ENCODE measurements at places on chromosomes 1 and 21.

DNA sequence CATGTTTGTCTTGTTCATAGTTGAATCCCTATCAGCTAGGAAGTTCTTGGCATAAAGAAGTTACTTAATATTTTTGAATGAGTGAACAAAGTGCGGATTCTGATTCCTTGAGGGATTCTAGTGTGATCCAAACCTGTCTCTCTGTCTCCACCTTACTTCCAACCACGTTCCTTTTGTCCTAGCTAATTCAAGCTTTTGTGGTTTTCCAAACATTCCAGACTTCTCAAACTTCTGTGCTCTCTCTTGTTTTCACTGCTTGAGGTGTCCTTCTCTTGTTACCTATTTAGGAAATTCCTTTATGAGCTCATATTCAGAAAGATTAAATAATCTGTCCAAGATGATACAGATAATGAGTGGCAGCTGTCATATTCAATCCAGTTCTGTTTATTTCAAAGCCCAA is 353.2 kb downstream of the PTBP2 start:
- DNase-seq, result no peak

DNA sequence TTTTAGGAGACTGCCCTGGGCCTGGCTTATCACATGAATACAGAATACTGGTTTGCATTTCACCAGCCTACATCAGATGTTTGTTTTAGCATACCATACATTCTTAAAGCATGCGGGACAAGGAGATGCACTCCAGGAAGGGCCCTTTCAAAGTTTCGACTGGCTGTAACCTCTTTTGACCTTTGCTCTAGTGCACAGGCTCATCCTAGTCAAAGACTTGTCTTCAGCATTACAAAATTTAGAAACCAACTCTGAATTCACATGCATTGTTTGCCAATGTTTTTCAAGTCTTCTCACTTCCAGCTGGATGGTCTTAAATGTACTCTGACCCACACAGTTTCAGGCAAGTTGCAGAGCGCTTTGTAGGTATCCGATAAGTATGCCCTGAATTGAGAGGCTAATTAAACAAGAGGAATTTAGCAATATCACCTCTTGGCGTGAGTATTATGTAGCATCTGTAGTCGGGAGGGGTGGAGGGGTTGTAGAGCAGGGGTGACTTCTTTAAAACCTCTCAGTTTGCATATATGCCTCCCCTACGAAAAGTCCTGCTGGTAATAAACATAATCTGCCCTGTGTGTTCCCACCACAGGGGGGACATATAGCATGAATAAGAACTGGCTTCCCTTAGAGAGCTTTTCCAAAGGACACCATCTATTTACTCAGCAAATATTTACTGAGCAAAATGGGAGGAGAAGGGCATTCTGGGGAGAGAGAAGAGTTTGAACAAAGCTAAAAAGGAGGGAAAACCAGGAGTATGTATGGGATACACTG is 24.4 kb upstream of the AHCYL1 start:
- no peak for DNase-seq

DNA sequence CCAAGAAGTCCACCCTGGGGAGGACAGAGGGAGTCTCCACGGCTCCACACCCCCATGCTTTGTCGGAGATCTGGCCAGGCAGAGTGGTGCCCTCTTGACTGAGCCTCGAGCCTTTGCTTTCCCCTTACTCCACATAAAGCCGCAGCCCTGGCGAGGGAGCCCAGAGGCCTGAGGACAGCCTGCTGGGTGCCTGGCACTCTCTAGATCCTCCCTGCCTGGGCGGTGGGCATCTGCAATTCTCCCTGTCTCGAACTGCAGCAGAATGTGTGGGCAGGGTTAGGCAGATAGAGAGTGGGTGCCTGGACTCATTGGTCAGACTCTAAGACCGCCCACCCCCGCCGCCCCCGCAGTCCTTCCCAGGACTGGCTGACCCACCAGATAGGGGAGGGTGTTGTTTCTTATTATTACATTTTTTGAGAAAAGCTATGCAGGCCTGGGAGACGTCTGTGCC is 13.9 kb downstream of the EPHX1 start:
- DNase-seq, result no peak

GRCh38 chr1:169634877-169635276 is 5.0 kb upstream of the SELP start:
- DNase-seq, result no peak

DNA sequence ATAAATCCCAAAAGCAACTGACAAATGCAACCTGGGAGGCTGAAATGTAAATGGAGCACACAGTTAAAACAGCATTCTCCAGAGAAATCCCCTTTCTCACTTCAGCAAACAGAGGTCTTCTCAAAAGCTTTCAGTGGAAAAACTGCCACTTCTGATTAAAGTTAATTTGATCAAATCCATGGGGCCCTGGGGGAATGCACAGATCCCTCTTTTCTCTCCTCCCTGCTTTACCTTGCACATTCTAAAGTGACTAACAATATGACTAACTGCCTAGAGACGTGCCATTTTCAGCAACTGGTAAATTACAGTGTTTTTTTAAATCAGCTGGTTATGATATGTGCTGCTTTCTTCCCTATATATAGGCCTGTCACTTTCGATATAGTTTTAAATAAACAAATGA is 142.5 kb downstream of the RERE start:
- DNase-seq, result no peak
